Stimulated activated CD8-positive, alpha-beta memory T cell treated with anti-CD3 and anti-CD28 coated beads, Interleukin-4, amount 100 ng/mL, for 1 hour (primary cell): ENCODE measurements at places on chromosomes 5 and 9.

DNA sequence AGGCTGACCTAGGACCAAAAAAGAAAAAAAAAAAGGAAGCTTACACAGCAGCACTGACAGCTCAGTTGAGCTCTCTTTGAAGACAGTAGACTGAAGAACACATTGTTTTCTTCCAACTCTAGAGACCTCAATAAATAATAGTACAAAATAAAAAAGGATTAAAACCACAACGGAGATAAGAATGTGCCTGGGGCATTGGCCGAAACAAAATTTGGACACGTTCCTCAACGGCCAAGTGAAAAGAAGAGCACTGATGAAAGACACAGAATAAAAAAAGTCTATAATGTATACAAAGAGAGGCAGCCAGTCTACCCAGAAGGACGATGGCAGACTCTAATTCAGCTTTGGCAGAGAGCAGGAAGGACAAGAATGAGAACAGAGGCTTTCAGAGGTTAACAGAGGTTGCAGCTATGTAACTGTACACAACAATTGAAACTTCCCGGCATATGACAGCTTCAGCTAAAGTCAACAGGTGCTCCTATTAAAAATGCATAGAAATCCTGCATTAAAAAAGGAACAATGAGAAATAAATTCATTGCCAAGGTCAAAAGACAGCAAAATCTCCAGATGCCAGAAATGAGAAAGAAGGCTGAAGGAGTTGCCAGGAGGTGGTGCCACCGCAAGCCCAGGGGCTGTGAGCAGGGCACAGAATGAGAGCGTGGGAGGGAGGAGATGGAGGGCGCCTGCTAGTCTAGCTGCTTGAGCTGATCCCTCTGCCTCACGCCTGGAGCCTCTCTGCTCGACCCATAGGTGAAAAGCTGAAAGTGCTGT is 113.9 kb downstream of the DCP2 start:
- no peak for DNase-seq

DNA sequence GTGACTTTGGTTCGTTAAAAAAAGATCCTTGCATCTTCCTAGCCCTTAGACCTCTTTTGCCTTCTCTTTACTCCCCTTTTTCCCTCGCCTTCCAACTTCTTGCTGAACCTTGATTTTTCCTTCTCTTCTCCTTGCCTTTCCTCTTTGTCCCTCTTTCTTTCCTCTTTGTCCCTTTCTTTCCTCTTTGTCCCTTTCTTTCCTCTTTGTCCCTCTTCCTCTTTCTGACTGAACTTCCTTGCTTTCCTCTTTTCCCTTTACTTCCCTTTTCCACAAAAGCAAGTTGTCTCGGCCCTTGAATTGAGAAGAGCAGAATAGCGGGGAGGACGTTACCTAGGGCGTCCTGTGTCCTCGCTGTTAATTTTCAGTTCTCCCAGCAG is 1.4 kb upstream of the MLLT3 start:
- DNase-seq: no peak

DNA sequence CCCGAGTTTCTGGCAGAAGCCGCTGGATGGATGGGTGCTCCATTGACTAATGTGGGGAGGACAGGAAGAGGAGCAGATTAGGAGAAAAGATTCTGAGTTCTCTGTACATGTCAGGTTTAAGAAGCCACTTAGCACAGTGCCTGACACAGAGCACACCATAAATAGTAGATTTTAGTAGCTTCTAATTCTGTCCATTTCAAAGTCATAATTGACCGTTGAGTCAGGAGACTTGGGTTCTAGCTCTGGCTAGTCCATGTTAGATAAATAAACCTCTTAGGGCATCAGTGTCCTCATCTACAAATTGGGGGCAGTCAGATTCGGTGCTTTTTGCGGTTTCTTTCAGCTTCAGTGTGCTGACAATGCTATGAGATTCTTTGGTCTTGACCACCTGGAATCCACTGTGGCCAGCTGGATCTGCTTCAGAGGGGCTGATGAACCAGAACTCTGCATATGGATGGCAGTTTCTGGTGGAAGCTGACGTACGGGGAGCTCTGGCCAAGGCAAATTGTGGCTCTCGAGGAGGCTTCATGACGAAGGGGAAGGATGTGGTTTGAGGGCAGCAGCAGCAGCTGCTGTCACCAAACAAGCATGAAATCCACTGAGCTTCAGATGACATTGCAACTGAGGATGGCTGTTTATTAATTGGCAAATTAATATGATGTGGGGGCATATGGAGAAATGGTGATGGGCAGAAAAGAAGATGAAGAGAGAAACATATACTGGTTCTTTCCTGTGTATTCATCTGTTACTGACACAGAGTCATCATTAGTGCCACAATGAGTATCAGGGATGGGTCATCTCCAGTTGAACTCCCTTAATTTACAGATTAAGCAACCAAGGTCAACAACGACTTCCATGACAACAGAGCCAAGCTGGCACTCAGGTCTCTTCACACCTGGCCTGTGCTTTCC is 134.4 kb downstream of the AOPEP start:
- DNase-seq: peak; percentile 50

DNA sequence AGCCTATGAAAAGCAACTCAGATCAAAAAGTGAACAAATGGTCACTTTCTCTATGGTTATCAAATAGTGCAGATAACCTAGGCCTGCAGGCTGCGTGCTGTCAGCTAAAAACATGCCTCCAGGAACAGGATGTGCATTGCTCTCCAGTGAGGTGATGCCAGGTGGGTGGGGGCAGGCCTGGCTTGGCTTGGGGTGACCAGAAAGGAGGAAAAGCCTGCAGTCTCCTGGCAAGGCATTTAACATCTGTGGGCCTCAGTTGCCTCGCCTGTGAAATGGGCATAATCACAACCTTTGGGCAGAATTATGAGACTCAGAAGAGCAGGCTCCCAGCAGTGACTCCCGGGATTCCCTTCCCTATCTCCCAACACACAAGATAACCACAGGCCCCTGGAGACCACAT is 135.9 kb downstream of the COL23A1 start:
- DNase-seq: no peak

DNA sequence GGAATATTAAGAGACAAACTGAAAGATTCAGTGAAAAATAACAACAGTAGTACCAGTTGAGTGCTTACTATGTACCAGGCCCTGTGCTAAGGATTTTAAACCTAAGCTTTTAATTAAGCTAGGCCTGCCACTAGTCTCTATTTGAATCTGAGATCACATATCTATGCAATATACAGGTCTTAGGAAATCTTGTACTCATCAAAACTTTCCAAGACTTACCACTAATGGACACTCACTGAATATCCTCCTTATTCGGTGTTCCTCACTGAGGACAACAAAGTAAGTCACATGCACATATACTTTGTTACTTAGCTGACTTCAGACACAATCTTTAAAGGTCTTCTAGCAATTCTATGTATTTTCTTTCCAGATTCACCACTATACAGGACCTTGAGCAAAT is 32.6 kb downstream of the DIAPH1 start:
- DNase-seq: no peak

GRCh38 chr5:172920447-172920849 is 38.8 kb upstream of the RPL26L1 start:
- no peak for DNase-seq

DNA sequence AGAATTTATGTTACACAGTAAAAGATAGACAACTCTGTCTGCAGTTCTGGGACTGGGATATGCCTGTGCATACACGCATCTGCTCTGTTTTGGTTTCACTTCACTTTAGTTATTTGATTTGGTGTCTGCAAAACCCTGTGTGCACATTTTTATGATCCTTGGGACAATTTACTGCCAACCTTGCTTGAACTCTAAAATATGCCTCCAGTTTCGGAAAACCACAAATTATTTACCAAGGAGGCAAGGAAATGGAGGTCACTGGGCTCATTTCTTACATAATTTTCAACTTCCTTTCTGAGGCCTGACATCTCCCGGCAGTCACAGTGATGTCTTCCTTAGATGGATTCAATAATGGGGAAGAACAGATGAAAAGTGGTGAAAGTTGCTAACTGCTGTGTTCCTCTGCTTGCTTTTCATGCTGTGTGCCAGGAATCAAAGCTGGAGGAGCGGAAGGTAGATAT is 61.2 kb upstream of the TAF11L2 start:
- no peak for DNase-seq

DNA sequence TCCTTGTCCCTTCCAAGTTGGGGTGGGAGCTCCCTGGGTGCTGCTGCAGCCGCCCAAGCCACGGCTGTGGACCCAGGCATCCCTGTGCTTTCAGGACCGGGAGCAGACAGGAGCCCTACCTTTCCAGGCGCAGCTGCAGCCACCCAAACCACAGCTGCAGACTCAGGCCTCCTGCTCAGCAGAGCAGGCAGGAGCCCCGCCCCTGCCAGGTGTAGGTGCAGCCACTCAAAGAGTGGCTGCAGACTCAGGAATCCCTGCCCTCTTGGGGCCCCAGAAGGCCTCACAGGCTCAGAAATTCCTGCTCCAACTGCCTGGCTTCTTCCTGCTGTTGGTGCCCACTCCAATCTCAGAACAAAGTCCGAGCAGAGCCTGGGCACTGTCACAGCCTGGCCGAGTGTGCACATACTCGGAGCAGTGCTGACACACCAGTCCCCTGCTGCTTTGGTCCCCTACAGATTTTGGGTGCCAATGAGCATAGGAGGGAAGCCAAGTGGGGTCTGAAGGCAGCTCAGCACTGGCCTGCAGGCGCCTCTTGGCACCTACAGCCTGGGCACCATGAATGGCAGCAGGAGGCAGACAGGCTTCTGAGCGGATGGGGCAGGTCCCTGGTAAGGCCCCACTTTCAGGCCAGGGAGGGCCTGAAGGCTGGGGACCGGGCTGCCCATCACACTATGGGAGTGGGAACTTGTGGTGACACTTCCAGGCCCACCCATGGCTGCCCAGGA is 6.0 kb upstream of the TESK1 start:
- no peak for DNase-seq
